ENCODE measurements at places on chromosomes 16 and 17. TPM values are rescaled to one million over a fixed set of nuclear protein-coding genes. Genes with fewer than 3 reads are reported as not detected.

Gene ABCA8
- total RNA-seq = 0.61 TPM

Gene HEATR9
- total RNA-seq = not detected

Gene TNP2
- total RNA-seq = not detected

Gene IQCK
- total RNA-seq = 10.8 TPM

Gene AATK
- total RNA-seq = 0.69 TPM

Gene CTRL
- 0.63 TPM for total RNA-seq

Gene ABCC6
- total RNA-seq = 1.3 TPM

Gene NOL3
- 112 TPM for total RNA-seq

Gene C16orf54
- total RNA-seq = not detected

Gene EFCAB5
- 0.37 TPM for total RNA-seq

Gene MYO1D
- total RNA-seq = 1.7 TPM

Gene LYRM9
- 0.91 TPM for total RNA-seq

Gene TAT
- total RNA-seq = not detected

Gene KRT20
- 0.18 TPM for total RNA-seq

Gene CES3
- total RNA-seq = 3.0 TPM

Gene TP53TG3
- 0.28 TPM for total RNA-seq

Gene TLCD2
- total RNA-seq = 1.5 TPM

Gene TMEM92
- total RNA-seq = 14.9 TPM

Gene FBF1
- total RNA-seq = 7.4 TPM

Gene KIF2B
- not detected for total RNA-seq

Gene HSD17B1
- total RNA-seq = 1.1 TPM

Gene ZNF830
- 14.7 TPM for total RNA-seq

Gene SLC13A2
- 0.12 TPM for total RNA-seq

Gene CHTF8
- total RNA-seq = 129 TPM

Gene KRT27
- not detected for total RNA-seq

Gene CENPN
- 67.6 TPM for total RNA-seq

Gene CD79B
- 0.17 TPM for total RNA-seq

Gene CD300H
- total RNA-seq = 0.17 TPM

Gene TOX3
- 0.20 TPM for total RNA-seq

Gene VMO1
- total RNA-seq = 1.2 TPM

Gene CLEC10A
- total RNA-seq = not detected

Gene DNAI2
- not detected for total RNA-seq

Gene PIMREG
- total RNA-seq = 48.3 TPM

Gene HS3ST6
- total RNA-seq = 1.3 TPM

Gene C17orf107
- 0.26 TPM for total RNA-seq

Gene MT1M
- total RNA-seq = 0.18 TPM

Gene KIFC3
- 96.7 TPM for total RNA-seq

Gene HBA2
- 0.38 TPM for total RNA-seq

Gene GPS1
- total RNA-seq = 98.9 TPM

Gene CDH8
- 0.74 TPM for total RNA-seq

Gene VASN
- 3.6 TPM for total RNA-seq

Gene ANKRD40CL
- not detected for total RNA-seq

Gene ALDH3A1
- 1,194 TPM for total RNA-seq

Gene SULT1A2
- not detected for total RNA-seq

Gene HCRT
- not detected for total RNA-seq

Gene NACA2
- total RNA-seq = not detected

Gene METRNL
- 34.4 TPM for total RNA-seq

Gene ST6GALNAC2
- total RNA-seq = 0.51 TPM

Gene PLA2G15
- 13.7 TPM for total RNA-seq

Gene TMC7
- 6.2 TPM for total RNA-seq

Gene PLEKHM1
- total RNA-seq = 20.2 TPM

Gene FA2H
- 39.3 TPM for total RNA-seq

Gene SLC38A8
- not detected for total RNA-seq

Gene CYB561
- 35.7 TPM for total RNA-seq

Gene CDH3
- 0.32 TPM for total RNA-seq

Gene SOX15
- total RNA-seq = 0.27 TPM

Gene CD300LB
- 0.09 TPM for total RNA-seq

Gene LRRC36
- not detected for total RNA-seq

Gene P2RX5
- total RNA-seq = 16.9 TPM

All from A549 treated with dexamethasone at 1 μM for 4 hours (cell line).